Amygdala (tissue), 56 donors: ENCODE measurements at places on chromosomes 16 and 17.

- DNase-seq = no peak
These were observed 18.6 kb downstream of the CDH16 start for GRCh38 chr16:66899945-66900710.

GRCh38 chr16:62969711-62970318 is 933.6 kb upstream of the CDH8 start:
- DNase-seq = no peak

DNA sequence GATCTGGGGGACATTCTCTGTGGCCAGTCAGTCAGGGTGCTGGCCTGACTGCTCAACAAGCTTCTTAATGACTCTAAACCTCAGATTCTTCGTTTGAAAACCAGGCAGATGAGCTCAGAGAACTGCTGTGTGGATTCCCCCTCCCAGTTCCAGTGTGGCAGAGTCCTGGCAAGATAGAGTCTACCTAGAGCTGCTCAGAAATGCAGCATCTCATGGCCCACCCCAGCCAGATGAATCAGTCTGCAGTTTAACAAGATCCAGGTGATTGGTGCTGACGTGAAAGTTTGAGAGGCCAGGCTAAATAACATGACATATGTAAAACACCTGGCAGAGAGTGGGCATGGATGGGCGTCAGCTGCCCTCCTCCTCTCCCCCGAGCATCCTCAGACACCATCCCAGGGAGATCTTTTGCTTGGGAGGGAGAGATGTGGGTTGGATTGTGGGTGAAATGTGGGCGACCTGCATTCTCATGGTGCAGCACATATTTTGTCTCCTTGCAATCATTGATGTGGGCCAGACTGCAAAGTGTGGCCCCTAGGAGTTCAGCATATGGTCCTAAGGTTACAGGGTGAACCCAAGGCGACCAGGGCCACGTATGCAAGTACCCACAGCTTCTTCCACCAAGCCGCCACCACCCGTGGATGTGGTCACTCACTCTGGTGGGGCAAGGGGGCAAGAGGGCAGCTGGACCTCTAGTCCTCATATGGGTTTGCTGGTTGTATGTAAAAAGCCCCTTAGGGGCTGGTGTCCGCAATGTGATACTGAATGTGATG is 19.5 kb downstream of the SOCS3 start:
- no peak for DNase-seq

DNA sequence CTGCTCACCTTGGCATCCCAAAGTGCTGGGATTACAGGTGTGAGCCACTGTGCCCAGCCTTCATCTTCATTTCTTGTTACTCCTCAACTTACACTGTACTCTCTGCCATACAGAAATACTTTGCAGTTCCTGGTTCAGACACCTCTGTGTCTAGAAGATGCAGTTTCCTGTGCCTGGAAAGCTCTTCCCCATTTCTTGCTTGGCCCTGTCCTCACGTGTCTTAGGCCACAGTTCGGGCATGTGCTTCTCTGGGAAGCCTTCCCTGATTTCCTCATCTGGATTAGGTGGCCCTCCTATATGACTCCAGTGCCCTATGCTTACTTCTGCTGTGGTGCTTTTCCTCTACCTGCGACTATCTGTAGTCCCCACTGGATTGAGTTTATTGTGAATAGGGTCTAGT is 26.5 kb upstream of the CDR2 start:
- no peak for DNase-seq

- no peak for DNase-seq
These were observed 1.8 kb downstream of the USP7 start for GRCh38 chr16:8961811-8962390.

- DNase-seq = no peak
These were observed 232.4 kb upstream of the PSMD7 start for GRCh38 chr16:74064120-74064735.

- DNase-seq = no peak
These were observed 25.6 kb downstream of the UNK start for GRCh38 chr17:75810216-75810615.

- no peak for DNase-seq
These were observed 219.9 kb downstream of the ENGASE start for GRCh38 chr17:79294459-79295071.

- no peak for DNase-seq
These were observed 4.7 kb upstream of the FAAP100 start for GRCh38 chr17:81556863-81557262.

GRCh38 chr16:977081-977701 is 4.4 kb upstream of the SOX8 start:
- DNase-seq = peak; percentile 90

DNA sequence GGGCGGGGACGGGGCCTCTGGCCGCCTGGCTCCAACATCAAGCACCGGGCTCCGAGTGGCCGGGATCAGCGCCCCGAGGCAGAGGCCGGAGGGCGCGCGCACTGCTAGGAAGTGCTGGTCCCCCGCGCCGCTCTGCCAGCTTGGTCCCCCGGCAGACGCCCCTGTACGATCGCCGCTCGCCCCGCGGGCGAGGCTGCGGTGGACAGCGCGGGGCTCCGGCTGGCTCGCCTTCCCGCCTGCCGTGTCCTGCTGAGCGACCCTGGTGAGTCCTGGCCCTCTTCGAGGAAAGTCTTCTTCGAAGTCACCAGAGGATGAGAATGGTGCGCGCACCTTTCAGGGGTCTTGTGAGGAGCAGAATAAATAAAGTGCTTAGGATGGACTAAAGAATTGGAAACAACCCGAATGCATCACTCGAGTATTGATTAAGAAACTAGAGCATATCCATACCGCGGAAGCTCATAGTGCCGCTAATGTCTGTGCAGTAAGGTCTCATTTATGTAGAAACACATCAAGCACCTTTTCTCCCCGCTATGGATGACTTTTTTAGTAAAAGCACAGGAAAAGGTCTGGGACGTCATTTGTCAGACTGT is 392 bp downstream of the ZNF213 start:
- no peak for DNase-seq

- no peak for DNase-seq
These were observed 36.5 kb downstream of the CYTH1 start for GRCh38 chr17:78745407-78746088.

DNA sequence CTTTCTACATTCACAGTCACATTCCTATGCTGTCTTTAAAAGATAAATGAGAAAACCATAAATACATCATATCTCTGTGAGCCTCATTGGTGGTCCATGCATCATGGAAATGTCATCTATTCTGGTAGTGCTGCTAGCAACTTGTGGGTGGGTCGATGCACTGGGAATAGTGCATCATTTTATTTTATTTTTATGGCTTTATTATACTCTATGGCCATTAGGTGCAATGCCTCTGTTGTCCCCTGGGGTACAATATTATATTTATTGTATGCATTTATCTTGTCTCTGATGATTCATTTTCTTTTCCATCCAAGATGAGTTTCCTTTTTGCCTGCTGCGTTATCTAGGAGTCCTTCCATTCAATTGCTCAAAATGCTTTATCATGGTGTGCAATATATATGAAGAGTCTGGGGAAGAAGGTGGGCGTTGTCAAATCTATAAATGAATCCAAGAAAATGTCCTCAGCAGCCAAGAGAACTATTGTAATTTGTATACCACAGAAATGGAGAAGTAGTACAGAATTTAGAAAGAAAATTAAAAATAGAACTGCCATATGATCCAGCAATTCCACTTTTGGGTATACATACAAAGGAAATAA is 324.0 kb downstream of the KCNJ2 start:
- DNase-seq = no peak

- peak; percentile 32 for DNase-seq
These were observed 761 bp downstream of the GAN start for GRCh38 chr16:81315271-81316175.
